ENCODE measurements at places on chromosomes 11 and 22. TPM values are rescaled to one million over a fixed set of nuclear protein-coding genes. Genes with fewer than 3 reads are reported as not detected.

Gene TUB
- total RNA-seq = not detected

Gene C2CD3
- 37.6 TPM for total RNA-seq

- H3K27ac ChIP-seq = no peak overlapping the region
- H3K36me3 ChIP-seq = no peaks in the 10 kb centered on the region
- DNase-seq = no peak
Measured at GRCh38 chr11:11381471-11382105, 28.5 kb upstream of the CSNK2A3 start.

DNA sequence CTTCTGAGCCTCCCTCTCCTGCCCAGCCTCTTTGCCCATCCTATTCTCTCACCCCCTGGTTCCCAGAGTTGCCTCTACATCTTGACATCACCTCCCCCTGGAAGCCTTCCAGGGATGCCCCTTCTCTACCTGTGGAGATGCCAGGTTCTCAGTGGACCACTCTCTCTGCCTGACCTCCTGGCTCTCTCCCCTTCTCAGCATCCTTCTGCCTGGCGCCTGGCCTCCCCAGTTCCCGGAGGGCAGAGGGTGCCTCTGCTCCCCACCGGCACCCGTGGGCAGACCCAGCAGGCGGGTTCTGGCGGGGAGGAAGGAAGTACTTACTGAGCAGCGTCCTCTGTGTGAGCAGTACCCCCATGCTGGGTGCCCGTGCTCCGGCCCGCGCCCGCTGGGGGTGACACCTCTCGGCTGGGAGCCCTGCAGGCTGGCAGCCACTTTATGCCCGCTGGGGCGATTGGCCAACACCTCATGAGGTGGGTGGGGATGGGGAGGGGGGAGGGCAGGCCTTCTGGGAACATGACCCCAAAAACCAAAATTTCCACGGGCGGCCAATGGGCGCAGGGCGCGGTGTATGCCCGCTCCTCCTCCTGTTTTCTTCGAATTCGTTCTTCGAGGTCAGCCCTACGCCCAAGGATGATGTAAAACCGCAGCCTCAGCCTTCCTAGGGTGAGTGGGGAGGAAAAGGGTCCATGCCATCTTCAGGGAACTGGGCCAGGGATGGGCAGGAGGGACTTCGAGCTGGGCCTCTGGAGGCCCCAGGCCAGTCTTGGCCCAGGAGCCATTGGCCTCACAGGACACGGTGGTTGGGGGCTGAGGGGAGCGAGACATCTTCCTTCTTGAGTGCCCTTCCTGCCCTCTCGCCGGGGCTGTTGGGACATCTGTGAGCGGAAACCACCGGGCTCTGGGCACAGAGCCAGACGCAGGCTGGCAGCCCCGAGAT lies at the start of gene OSM:
TSS of gene OSM (minus strand) at position 407 of the 937 bp plus-strand sequence. CDS start at position 355, 52 bp downstream.
- peak within 1 kb of the TSS; percentile 97 for H3K27ac ChIP-seq
- DNase-seq = peak; percentile 87
- H3K4me1 ChIP-seq = peaks cover 47% of the 10 kb centered on the region
- peaks cover 60% of the 10 kb centered on the region for H3K36me3 ChIP-seq

- H3K27me3 ChIP-seq = no peaks in the 10 kb centered on the region
- H3K4me1 ChIP-seq = peaks cover 63% of the 10 kb centered on the region
- H3K27ac ChIP-seq = no peak overlapping the region
- peaks cover 6% of the 10 kb centered on the region for H3K36me3 ChIP-seq
Measured at GRCh38 chr22:23222793-23223568, 42.7 kb downstream of the BCR start.

DNA sequence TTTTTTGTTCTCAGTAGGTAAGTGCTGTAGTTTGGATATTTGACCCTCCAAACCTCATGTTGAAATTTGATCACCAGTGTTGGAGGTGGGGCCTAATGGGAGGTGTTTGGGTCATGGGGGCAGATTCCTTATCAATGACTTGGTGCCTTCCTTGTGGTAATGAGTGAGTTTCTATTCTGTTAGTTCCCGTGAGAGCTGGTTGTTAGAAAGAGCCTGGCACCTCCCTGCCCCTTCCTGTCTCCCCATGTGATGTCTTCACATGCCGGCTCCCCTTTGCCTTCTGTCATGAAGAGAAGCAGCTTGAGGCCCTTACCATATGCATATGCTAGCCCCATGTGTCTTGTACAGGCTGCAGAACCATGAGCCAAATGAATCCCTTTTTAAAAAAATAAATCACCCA lies 138.3 kb downstream of the TMEM135 start:
- no peak overlapping the region for H3K27ac ChIP-seq
- H3K4me3 ChIP-seq = no peak overlapping the region
- DNase-seq = no peak
- H3K36me3 ChIP-seq = peaks cover 34% of the 10 kb centered on the region
- H3K4me1 ChIP-seq = peaks cover 4% of the 10 kb centered on the region

- H3K4me3 ChIP-seq = no peak overlapping the region
- no peaks in the 10 kb centered on the region for H3K36me3 ChIP-seq
- H3K27ac ChIP-seq = no peak overlapping the region
- H3K4me1 ChIP-seq = no peaks in the 10 kb centered on the region
- no peaks in the 10 kb centered on the region for H3K27me3 ChIP-seq
Measured at GRCh38 chr11:10268746-10269488, 25.1 kb downstream of the SBF2 start.

DNA sequence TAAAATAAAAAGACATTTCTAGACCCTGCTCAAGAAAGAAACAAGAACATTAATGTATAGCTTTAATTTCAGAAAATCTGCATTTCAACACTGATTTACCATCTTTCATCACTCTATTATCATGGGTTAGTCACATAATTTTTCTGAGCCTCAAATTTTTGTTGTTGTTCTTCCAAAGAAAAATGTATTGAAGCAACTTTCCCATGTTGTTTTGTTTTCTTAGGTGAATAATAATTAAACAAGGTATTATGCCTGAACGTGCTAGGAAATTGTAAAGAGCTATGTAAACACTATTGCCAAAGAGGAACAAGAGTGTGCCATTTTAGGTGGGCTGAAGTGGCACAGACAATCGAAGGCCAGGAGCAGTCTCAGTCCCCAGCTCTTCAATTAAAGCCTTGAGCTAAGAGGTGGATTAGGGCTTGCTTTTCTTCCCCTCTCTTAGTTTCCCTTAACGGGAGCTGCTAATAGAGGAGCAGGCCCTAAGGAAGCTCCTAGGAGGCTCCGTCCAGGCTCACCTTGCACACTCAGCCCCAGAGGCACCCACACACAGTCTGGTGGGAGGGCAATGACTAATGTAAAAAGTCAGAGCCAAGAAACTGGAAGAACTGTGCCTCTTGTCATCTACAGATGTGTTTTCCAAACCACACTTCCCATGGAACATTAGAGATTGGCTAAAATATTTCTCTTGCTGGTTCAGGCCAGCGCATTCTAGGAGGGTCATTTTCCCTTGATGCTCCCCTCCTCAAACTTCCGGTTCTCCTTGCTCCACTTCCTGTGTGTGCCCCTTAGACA lies 8.8 kb upstream of the UBASH3B start:
- H3K27ac ChIP-seq = no peak overlapping the region
- peaks cover 11% of the 10 kb centered on the region for H3K4me1 ChIP-seq
- H3K36me3 ChIP-seq = no peaks in the 10 kb centered on the region
- H3K27me3 ChIP-seq = peaks cover 5% of the 10 kb centered on the region
- no peak for DNase-seq
- H3K4me3 ChIP-seq = no peak overlapping the region

GRCh38 chr11:96215110-96215782 lies 127.7 kb downstream of the MAML2 start:
- peaks cover 19% of the 10 kb centered on the region for H3K36me3 ChIP-seq
- peak overlapping the region; percentile 74 for H3K4me3 ChIP-seq
- peak; percentile 55 for DNase-seq
- no peaks in the 10 kb centered on the region for H3K27me3 ChIP-seq
- peaks cover 64% of the 10 kb centered on the region for H3K4me1 ChIP-seq
- H3K27ac ChIP-seq = peak overlapping the region; percentile 99

DNA sequence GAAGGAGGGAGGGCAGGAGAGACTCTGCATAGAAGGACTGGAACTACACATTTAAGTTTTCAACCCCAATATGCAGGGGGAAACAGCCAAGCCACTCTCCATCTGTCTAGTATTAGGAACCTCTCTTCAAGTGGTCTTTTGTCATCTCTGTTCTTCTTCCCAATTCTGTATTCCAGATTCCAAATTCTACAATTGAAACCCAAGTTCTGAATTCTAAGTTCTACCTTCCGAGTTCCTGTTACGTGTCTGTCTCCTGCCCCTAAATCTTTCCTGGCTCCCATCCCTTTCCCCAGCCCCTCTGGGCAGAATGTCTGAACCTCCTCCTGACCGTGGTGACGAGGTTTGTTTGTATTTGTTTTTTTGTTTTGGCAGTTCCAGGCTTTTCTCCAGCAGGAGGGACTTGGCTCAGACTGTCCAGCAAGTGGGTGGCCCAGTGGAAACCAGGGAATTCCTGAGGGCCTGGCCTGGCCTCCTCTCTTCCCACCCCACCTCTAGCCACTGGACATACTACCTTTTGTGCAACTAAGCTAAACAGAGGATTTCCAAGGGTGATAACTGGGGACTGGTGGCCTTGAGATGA lies 1.6 kb upstream of the THOC5 start:
- H3K4me3 ChIP-seq = no peak overlapping the region
- peak overlapping the region; percentile 39 for H3K27ac ChIP-seq

DNA sequence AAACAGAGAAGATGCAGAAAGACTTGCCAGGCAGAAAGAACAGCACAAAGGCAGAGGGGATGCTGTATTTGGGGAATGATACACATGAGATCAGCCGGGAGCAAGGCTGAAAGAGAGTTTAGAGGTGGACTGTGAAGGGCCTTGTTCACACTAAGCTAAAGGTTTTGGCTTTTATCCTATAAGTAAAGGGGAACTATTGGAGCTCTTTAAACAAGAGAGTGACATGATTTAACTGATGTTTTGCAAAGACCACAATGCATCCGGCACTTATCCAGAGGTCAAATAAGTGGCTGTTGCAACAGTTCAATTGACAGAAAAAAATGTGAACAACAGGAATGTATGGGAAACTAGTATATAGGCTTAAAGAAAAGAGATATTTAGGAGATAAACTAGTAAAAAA lies 64.7 kb upstream of the RRAS2 start:
- no peak overlapping the region for H3K27ac ChIP-seq
- peaks cover 6% of the 10 kb centered on the region for H3K36me3 ChIP-seq
- peaks cover 5% of the 10 kb centered on the region for H3K4me1 ChIP-seq

- no peak overlapping the region for H3K4me3 ChIP-seq
- H3K36me3 ChIP-seq = peaks cover 3% of the 10 kb centered on the region
- peaks cover 19% of the 10 kb centered on the region for H3K4me1 ChIP-seq
- H3K27ac ChIP-seq = no peak overlapping the region
- DNase-seq = no peak
- peaks cover 19% of the 10 kb centered on the region for H3K27me3 ChIP-seq
Measured at GRCh38 chr11:18707811-18708340, 9.3 kb downstream of the TMEM86A start.

DNA sequence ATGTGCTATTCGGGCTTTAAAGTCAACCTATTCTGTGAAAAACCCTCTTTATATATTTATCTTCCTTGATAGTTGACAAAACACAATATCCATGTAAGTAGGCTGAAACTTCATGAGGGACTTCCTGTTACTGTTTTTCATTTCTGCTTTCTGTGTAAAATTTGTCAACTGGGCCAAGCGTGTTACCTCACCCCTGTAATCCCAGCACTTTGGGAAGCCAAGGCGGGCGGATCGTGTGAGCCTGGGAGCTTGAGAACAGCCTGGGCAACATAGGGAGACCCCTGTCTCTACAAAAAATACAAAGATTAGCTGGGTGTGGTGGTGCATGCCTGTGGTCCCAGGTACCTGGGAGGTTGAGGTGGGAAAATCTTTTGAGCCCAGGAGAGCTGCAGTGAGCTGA lies 66.5 kb upstream of the SLC25A18 start:
- no peak overlapping the region for H3K27ac ChIP-seq
- no peaks in the 10 kb centered on the region for H3K36me3 ChIP-seq
- H3K4me1 ChIP-seq = peaks cover 1% of the 10 kb centered on the region
- peaks cover 9% of the 10 kb centered on the region for H3K27me3 ChIP-seq
- no peak for DNase-seq
- no peak overlapping the region for H3K4me3 ChIP-seq

GRCh38 chr11:70871881-70872280 lies 380.5 kb downstream of the SHANK2 start:
- H3K27ac ChIP-seq = no peak overlapping the region
- no peaks in the 10 kb centered on the region for H3K4me1 ChIP-seq
- H3K4me3 ChIP-seq = no peak overlapping the region
- no peaks in the 10 kb centered on the region for H3K36me3 ChIP-seq
- no peak for DNase-seq

Measured in activated naive CD8-positive, alpha-beta T cell treated with anti-CD3 and anti-CD28 coated beads, Interleukin-2, amount 10 ng/mL, durations not matched to agents 7 days and 5 days (primary cell).